ENCODE measurements at places on chromosomes 4 and X.
A peak's percentile ranks its signal among the peaks of the same experiment; 100 is the strongest.

DNA sequence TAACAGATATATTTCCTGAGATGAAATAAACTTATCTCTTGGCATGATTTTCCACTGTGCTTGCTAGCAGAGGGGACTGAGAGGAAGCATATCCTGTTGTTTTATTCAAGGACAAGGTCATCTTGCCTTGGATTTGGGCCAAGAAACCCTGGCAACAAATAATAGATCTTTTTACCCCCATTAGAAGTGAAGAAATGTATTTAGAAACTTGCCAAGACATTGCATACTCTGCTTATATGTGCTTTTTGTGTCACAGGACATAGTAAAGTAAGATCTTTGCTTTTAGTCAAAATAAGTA, 170.2 kb downstream of the RAPGEF2 start:
- DNase-seq = no peak

DNA sequence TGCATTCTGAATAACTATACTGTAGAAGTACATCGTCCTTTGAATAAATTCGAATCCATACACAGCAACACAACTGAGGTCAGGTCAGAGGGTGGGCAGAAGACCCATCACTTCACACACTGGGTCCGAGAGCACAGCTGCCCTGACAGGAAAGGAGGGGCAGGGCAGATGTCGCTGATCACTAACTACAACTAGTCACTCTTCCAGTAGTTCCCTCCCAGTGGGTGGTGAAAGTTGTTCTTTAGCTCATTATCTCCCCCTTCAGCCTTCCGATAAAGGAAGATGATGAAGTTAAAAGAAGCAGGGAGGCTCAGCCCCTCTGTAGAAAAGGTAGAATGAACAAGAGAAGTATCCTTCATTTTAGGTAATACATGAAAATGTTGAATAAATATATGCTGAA, 278.9 kb downstream of the INPP4B start:
- DNase-seq = no peak

DNA sequence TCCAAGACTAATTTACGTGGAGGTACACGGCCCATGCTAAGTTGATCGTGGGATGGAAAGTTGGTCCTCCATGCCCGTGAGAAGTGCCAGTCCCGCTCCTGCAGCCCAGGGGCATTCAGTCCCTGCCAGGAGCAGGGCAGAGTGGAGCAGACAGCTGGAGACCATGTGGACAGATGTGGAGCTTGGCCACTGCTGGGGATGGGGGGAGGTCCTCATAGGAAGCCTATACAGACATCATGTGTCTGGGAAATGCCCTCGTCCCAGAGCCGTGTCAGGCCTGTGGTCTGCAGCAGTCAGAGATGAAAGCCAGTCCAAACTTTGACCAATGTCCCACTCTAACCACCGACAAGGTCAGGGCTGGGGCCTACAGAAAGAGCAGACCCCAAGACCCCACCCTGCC, 118.4 kb downstream of the CPZ start:
- DNase-seq = no peak

DNA sequence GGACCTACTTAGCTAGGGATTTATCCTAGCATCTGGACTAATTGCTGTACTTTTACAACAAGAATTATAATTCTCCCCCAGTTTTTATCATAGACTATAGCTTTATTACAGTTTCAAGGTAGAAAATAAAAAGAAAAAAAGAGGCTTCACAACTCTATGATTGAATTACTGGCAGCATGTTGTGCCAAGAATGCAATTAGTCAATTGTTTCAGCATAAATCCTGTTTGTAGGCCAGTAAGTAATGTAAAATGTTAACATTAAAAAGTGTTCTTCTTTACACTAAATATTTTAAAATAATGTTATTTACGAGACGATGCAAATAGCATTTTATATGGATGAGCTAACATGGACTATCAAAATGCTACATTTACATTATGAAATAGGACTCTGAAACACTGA, 228.4 kb downstream of the MAPK10 start:
- no peak for DNase-seq

DNA sequence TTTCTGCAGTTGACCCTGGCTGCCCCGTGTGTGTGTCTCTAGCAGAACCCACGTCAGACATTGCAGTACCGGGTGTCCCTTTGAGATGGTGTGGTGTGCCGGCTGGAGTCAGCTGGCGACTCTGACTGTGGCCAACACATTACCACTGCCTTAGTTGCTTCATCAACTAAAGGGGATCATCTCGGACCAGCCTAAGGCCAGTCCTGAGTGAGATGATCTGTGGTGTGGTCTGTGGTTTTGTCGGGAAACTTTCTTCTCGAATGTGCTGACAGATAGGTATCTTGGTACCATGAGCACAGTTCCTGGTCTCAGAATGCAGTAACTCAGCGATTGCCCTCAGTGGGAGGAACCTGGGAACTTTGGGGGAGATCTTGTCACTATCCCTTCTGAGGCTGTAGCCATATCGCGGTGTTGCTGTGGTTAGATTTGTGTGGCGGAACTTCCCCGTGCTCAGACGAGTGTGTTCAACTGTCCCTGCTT, 15.8 kb downstream of the TBC1D14 start:
- DNase-seq = no peak

DNA sequence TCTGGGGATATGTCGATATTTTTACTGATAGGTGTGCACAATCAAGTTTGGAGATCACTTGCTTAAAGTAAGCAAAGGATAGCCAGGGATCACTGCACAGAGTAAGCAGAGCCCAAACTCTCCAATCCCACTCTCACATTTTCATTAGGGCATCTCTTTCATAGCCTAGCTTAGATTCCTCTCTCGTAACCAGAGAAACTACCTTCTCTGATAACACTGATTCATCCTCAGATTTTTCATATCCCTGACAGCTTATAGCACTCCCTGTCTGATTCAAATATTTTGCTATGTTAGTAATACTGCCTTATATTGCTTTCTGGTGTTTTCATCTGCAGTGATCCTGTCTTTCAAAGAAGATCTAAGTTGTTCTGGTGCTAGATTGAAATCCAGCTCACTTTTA, 123.7 kb downstream of the CBLL2 start:
- DNase-seq = no peak

GRCh38 chr4:2832309-2832980, 11.2 kb upstream of the ADD1 start:
- peak; percentile 85 for DNase-seq

DNA sequence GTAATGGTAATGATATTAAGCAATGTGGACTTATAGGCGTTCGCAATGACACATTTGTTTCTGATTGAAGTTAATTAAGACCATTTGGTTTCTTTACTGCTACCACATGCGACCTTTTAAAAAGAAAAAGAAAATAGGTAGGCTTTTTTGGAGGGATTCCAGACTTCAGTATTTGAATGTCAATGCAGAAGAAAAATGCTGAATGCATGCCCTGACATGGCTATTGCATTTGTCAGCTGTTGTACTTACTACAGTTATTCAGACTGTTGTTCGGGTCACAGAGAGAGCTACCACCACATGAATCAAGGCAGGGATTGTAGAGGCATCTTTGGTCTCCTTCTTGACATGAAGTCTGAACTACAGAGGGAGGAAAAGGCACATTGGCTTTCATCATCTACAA, 163.7 kb downstream of the CORIN start:
- no peak for DNase-seq

DNA sequence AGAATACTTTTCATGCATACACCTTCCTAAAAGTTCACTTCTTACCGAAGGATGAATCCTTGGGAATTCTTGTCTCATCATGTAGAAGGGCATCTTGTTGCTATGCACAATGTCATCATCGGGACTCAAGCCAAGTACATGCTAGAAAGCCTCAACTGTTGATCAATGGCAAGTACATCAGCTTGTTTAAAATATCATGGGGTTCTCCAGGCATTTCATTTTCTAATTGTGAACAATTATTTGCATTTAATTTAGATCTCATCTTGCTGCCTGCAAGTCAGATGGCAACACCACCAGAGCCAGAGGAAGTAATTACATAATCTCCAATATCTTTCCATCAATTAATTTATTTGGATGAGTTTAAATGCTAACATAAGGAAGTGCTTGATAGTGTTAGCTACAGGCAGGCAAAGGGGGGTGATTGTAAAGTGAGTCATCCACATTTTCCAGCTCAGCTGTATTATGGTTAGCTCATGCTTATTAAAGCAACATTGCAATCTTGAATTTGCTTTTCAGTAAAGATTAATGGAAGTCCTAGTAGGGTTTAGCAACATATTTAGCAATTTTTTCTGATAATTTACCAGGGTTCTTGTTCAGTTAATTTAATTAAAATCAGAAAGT, 356.5 kb downstream of the CBLL2 start:
- no peak for DNase-seq

GRCh38 chr4:1031956-1032795, 20.8 kb downstream of the FGFRL1 start:
- no peak for DNase-seq

GRCh38 chr4:25481648-25482047, 104.6 kb downstream of the ANAPC4 start:
- DNase-seq = no peak

- DNase-seq = no peak
Measured at GRCh38 chr4:155060419-155060818, 148.0 kb upstream of the NPY2R start.

DNA sequence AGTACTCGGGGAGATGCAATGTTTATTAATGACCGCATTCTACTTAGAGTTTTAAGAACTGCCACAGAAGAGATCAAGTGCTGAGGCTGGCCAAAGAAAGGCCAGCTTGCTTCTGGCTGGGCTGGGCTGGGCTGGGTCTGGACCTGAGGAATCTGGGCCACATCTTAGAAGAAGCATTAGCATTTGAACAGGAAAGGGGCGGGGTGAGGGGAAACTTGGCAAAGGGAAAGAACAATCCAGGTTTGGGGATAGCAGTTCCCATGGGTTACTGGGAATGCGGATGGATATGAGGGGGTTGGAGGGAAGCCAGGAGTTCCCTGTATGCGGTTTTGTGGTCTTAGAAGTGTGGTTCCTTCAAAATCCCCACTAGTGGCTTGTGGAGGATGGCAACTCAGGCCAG, 83.3 kb downstream of the CLDN34 start:
- DNase-seq = no peak

GRCh38 chrX:133878710-133879109, 106.7 kb downstream of the GPC3 start:
- DNase-seq = no peak

DNA sequence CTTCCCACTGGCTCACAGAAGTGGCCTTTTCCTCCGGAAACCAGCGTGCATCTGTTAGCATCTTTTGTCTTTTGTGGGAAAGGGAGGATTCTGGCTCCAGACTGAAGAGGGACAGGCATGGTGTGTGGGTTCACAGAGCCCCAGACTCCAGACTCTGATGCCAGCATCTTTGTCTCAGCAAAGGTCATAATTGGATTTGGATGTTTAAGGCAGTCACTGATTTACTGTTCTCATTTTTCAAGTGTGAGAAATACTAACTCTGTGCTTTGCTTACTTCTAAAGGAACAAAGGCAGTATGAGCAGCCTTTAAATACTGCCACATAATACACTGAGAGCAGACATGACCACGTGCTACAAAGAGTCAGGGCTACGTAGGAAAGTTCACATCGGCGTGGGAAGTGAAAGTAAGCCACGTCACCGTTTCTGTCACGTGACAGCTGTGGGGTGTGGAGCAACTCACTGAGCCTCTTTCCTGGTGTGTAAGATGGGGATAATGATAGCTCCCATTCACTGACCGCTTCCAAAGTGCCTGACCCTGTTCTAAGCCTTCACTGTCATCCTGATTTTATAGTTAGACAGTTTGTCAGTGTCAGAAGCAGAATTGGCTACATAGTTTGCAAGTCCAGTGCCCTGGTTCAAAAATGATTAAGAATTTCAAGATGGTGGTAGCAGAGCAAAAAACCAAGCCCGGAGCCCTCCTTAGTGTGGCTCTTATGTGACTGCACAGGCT, 24.8 kb upstream of the TMSB4X start:
- peak; percentile 59 for DNase-seq

DNA sequence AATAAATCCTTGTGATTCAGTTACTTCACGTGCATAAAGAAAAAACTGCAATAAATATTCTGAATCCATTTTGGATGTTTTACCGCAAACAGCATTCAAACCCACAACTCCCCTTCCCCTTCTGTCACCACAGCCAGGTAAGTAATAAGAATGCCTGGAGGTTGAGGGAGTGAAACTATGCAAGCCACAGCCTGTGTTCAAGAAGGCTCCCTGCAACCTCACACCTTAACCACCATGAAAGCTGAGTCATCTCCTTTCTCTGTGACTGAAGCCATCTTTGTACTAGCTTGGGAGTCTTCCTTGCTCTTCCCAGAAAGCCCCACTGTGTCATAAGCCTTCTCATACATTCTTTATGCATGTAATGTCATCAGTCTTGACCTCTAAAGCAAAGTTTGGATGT, 297.0 kb upstream of the PUDP start:
- peak; percentile 12 for DNase-seq

- no peak for DNase-seq
Measured at GRCh38 chr4:79759793-79760192, 313.2 kb downstream of the ANTXR2 start.

GRCh38 chr4:154044742-154045485, 256.0 kb upstream of the SFRP2 start:
- DNase-seq = no peak

DNA sequence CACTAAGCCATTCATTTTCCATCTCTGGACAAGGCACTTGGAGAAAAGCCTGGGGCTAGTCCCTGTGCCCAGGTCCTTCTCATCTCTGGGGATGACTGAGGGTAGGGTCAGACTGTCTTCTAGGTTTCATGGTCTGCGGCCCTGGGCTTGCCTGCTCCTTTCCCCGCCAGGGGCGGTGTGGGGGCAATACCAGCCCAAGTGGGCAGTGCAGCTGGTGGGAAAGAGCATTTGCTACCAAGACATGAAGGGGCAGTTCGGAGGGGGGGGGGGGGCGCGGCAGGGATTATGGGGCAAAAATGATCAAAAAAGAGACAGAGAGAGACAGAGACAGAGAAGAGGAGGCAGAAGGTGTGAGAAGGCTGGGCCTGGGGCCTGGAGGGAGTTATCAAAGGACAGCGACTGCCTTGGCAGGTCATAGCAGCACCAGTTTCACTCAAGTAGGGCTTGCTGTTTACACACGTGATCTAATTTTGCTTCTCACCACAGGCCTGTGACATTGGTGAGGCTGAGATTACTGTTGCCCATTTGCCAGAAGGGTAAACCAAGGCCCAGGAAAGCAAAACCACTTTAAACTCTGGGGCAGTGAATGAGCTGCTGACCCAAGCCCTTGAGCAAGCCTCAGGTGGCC, 56.1 kb downstream of the PJA1 start:
- no peak for DNase-seq

GRCh38 chrX:2549876-2550275, 49.1 kb upstream of the DHRSX start:
- no peak for DNase-seq

GRCh38 chr4:147355847-147356246, 125.0 kb upstream of the EDNRA start:
- no peak for DNase-seq
